ENCODE measurements at places on chromosomes 1 and 21.
A peak's percentile ranks its signal among the peaks of the same experiment; 100 is the strongest.

- DNase-seq = no peak
These were observed 24.5 kb upstream of the POU2F1 start for GRCh38 chr1:167196166-167196565.

DNA sequence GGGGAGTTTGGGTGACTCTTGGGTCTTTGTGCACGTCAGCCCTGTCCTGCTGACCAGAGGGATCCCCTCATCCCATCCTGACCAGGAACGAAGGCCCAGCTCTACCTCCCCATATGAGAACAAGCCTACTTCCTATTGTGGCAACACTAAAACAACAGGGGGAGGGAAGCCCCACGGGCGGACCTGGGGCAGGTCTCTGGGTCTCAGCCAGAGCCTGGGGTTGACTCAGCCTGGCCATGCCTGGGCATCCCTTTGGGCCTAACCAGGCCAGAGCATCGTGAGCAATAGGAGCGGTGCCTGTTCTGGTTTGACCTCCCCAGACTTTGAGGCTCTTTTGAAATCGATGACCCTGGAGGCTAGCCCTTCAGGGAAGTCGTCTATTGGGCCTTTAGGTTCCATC, 16.8 kb downstream of the RPS6KA1 start:
- DNase-seq = no peak

- no peak for DNase-seq
These were observed 754.0 kb upstream of the ADGRL4 start for GRCh38 chr1:79760531-79760930.

GRCh38 chr1:104593413-104594187, 843.9 kb downstream of the AMY1C start:
- no peak for DNase-seq

- no peak for DNase-seq
These were observed 155.5 kb downstream of the GLUL start for GRCh38 chr1:182235952-182236650.

DNA sequence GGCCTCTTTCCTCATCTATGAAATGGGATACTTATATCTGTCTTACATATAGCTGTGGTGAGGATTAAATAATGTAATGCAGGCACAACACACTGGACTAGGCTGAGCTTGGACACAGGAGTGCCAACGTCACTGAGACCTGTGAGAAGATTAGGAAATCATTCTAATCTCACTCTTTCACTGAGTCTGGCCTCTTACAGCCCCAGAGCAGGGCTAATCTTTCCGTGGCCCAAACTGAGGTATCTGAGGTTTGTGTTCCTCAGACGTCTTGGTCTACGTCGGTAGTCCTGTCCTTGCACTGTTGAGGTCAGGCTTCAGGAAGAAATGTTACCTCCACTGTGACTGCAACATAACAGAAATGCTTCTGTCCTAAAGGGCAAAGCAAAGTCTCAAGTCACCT, 22.6 kb upstream of the A3GALT2 start:
- no peak for DNase-seq

DNA sequence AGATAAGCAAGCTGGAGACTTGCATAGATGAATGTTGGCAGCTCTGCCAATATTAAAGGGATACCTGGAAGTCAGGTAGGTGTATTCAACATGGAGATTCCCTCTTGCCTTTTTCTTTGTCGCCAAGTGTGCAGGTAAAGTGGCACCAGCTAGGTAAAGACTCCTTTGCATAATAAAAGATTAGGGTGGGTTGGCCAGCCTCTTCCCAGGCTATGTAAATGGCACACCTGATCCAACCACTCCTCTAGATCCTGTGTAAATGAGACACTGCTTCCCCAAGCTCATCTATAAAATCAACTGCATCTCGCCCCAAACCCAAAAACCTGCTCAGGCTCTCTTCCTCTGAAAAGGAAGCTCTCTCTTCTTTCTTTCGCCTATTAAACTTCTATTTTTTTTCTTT, 100.8 kb upstream of the DSCAM start:
- DNase-seq = no peak

DNA sequence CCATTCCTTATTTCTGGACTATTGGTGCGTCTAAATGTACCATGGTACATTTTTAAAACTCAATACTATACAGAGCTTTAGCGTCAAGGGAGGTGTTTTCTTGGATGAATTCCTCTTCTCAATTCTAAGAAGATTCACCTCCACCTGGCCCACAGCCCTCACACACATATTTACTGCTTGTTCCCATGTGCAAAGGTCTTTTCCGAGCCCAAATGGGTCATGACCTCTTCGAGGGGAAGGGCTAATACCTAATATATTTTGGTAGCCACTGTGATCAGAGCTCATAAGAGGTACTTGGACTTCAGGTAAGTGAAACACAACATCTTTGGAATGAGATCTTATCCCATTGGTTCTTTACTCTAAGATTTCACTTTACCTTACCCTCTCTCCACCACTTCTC, 205.9 kb downstream of the SDCCAG8 start:
- DNase-seq = no peak

DNA sequence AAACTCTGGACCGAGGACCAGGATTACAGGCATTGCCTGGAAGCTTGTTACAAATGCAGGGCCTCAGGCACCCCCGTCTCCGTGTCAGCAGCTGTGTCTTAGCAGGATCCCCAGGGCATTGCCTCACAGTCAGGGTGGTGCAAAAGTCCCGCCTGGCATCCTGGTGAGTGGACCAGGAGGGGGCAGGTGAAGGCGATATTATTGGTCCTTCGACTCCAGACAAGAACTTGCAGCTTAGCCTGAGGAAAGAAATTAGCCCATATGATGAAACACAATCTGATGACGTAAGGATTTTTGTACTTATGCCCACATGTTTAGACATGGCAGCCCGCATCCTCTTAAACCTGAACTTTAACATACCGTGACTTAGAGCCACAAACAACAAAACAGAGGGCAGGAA, 40.8 kb downstream of the RSPH1 start:
- DNase-seq = no peak

- no peak for DNase-seq
These were observed 34.2 kb downstream of the SYF2 start for GRCh38 chr1:25197982-25198662.

- no peak for DNase-seq
These were observed 454 bp downstream of the CORT start for GRCh38 chr1:10450156-10450814.

DNA sequence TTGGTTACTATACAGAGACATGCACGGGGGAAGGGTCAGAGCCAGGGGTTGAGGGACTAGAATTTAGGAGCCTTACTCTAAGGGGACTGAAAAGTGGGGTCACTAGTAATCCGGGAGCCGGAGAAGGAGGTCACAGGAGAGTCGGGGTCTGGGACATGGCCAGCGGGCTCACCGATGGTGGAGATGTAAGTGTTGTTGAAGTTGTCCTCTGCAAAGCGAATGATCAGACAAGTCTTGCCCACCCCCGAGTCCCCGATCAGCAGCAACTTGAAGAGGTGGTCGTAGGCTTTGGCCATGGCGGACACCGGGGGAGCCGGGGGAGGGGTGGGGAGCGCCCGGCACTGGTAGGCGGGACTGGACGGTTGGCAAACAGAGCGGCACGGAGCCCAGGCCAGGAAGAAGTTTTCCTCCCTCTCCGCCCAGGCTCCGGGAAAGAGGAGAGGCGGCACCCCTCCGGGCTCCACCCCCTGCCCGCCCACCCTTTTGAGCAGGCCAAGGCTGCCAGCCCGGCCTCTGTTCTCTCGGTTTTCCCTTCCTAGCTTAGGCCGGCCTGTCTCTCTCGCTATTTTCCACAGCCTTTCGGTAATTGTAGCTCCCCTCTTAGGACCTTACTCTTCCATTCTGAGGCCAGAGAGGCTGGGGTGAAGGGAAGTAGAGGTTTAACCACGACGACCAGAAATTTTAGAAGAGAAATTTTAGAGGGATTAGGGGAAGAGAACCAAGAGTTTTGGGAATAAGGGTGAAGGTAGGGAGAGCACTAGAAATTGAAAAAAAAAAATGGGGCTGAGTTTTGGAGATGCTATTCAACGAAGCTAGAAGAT, at the start of gene RAB13:
Gene RAB13, minus strand, starts transcription at position 399 of the 821 bp plus-strand sequence. Its CDS starts 103 bp downstream, at position 296.
- no peak for DNase-seq

- no peak for DNase-seq
These were observed 122.8 kb downstream of the SYF2 start for GRCh38 chr1:25109531-25109951.

GRCh38 chr1:39507230-39507928, 15.9 kb downstream of the BMP8A start:
- no peak for DNase-seq

GRCh38 chr1:206923009-206923960, 1.5 kb upstream of the FCMR start:
- DNase-seq = peak; percentile 46

- DNase-seq = no peak
These were observed 29.0 kb downstream of the PRMT2 start for GRCh38 chr21:46664316-46664995.

DNA sequence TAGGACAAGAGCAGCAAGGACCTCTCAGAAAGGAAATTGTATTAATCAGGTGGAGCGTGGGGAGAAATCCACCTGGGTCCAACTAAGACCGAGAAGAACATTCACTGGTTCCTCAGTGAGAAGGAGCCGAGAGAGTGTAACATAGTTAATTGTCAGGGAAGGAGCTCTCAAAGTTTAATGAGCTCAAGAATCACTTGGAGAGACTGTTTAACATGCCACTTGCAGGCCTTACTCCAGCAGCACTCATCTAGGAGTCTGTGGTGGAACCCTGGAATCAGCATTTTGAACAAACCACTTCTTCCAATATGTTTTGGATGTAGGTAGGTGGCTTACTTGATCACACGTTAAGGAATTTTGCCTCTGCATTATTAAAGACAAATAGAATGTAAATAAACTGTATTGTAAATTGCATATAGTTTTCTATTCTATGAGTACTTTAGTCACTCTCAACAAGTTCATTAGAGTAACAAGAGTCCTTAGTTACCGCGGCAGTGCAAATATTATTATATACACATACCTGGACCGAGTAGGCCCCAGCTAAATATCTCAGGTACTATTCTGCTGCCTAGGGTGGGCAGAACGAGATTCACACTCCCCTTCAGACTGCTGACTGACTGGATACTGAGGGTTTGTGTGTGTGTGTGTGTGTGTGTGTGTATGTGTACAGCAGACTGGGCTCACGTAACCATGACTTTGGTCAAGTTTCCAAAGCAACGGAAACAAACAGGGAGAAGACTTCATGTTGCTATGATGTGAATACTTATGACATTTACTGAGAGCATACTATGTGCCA, 203.2 kb upstream of the USP24 start:
- DNase-seq = no peak

GRCh38 chr1:216566641-216567205, 143.5 kb upstream of the USH2A start:
- no peak for DNase-seq

DNA sequence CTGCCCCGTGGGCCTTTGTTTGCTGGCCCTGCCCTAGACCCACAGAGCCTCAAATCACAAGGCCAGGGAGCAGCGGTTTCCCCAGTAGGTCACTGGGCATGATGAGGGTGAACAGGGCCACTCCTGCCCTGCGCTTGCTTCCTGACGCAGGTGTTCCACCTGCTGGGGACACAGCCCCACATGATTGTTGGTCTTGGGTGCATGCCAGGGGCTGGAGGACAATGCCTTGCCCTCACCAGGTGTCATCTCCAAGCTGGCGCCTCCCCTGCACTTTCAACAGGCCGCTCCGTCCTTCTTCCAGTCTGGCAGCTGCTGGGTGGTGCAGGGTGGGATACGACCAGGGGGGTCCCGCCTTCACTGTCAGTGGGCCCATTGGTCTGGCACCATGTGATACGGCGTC, 24.3 kb downstream of the IL10RB start:
- no peak for DNase-seq

DNA sequence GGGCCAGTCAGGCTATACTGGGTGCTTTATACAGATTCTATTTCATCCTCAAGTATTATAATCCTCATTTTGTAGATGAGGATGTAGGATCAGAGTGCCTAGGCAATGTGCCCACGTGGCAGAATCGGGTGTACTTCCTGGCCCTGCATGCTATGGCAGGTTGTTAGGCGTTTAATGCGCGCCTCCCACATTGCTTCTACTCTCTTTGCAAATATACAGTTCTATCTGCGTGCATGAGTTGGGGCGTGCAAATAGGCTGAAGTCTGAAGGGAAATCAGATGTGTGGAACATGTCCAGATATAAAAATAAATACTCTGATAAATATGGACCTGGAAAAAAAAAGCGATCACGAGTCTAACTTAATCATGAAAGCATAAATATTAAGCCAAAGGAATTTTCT, 194.7 kb upstream of the FMN2 start:
- no peak for DNase-seq

DNA sequence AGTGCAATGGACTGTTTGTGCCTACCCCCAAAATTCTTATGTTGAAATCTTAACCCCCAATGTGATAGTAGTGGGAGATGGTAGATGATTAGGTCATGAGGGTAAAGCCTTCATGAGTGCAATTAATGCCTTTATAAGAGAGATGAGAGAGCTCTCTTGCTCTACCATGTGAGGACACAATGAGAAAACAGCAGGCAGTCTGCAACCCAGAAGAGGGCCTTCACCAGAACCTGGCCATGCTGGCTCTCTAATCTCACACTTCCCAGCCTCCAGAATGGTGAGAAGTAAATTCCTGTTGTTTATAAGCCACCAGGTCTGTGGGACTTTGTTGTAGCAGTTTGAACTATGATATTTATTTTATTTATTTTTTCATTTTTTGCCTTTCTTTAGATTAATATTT, 21.0 kb downstream of the RYR2 start:
- DNase-seq = no peak

GRCh38 chr21:43323244-43324005, 103.5 kb downstream of the SIK1 start:
- no peak for DNase-seq

GRCh38 chr1:200892958-200893357, 1.7 kb upstream of the INAVA start:
- no peak for DNase-seq

GRCh38 chr21:46004168-46004861, 22.7 kb downstream of the COL6A1 start:
- no peak for DNase-seq

DNA sequence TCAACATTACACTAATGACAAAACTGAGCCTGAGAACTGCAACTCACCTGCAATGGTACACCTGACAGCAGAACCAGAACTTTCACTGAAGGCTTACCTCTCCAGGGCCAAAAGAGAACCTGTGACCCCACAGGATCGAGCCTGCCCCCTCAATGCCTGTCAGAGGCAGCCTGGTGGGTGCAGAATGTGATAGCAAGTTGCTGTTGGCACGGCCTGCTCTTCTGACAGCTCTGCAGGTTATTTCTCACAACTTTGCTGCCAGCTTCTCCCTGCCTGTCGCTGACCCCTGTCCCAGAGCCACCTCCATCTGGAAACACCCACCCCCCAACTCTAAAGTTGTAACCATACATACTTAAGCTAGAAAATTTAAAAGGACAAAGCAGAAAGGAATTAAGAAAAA, 35.2 kb downstream of the HIVEP3 start:
- DNase-seq = no peak

DNA sequence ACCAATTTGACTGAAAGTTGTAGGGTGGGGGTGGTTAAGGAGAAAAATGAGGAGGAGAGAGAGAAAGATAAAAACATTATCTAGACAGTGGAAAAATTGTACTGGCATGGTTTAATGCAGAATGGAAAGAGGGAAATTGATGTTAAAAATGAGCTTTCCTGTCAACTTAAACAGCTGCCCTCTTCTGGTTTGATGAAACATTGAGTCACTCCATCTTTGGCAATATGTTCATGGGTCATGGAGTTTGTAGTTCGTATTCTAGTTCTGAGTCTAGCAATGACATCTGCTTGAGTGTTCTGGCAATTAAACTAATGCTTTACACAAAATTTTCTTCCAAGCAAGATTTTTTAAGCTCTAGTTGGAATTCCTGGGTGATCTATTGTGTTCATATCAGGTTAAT, 9.6 kb downstream of the ZNF648 start:
- no peak for DNase-seq
